Stimulated activated CD4-positive, alpha-beta T cell treated with anti-CD3 and anti-CD28 coated beads, Interleukin-15, amount 100 ng/mL, for 1 hour (primary cell): ENCODE measurements at places on chromosomes 13 and 19.

DNA sequence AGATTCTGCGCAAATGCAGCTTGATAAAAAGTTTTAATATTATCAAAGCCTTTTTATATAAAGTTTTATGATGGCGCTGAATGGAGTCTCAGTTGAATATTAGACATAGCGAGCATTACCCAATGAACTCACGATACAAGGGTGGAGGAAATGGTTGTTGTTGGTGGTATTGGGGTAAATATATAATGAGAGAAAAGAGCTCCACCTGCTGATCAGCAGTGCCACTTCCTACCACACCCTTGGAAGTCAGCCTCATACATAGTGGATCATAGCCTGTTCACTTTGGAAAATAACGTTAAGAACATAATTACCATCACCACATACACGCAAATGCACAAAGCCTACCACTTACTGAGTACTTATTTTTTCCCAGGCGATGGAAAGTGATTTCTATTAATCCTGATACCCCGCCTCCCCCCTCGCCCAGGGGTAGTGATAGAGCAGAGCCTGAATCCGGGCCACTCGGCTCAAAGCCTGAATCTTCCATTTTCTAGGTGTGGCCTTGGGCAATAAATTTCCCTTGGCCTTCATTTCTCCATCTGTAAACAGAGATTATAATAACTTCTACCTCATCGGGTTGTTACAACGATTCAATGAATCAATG, 358.3 kb downstream of the KLF5 start:
- DNase-seq = no peak

- DNase-seq = no peak
These were observed 2.4 kb downstream of the PCSK4 start for GRCh38 chr19:1487576-1488281.

DNA sequence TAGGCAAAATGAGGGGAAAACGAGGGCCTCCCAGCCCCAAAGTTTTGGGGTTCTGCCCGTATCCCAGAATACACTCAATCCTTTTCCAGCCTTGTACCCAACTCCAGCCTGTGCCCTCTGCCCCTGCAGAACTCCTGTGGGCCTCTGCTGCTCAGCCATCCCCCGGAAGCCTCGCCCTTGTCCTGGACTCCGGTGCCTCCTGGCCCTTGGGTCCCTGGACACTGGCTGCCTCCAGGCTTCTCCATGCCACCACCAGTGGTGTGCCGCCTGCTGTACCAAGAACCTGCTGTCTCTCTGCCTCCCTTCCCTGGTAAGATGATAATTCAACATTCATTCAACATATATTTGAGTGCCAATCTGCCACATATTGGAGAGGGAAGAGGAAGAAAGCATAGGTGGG, 3.8 kb downstream of the DMRTC2 start:
- no peak for DNase-seq

GRCh38 chr13:101489643-101490405, 37.3 kb downstream of the ITGBL1 start:
- DNase-seq = no peak

GRCh38 chr19:8397271-8397670, 7.1 kb downstream of the RAB11B start:
- no peak for DNase-seq

GRCh38 chr19:21617740-21618339, 112.4 kb downstream of the ZNF429 start:
- no peak for DNase-seq

DNA sequence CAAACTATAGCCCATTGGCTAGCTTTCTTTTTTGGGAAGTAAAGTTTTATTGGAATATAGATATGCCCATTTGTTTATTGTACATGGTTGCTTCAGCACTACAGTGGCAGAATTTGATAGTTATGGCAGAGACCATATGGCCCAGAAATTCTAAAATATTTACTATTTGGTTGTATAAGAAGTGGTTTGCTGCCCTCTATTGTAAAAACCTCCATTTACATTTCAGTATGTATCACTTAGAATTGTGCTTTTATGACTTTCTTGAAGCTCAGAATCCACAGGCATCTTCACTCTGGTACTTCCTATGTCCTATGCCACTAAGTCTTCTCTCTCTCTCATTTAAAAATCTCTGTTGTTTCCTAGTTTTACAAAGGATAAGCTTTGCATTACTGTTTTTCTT, 37.7 kb downstream of the DLEU7 start:
- DNase-seq = no peak

- no peak for DNase-seq
These were observed 80.0 kb downstream of the KDM4B start for GRCh38 chr19:5048727-5049553.

DNA sequence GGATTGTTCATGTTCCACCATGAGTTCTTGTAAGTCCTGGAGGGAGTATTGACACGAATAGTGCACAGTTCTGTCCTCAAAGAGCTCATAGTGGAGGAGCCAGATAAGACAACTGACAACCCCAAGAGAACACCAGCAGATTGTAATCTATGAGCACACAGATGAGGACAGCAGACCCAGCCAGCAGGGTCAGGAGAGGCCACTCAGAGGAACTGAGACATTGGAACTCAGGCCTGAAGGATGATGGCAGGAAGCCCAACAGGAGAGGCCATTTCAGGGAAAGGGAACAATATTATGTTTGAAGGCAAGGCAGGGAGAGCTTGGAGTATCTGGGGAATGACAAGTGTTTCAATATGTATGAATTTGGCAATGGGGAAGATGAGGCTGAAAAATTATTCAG, 63.7 kb upstream of the IPO5 start:
- no peak for DNase-seq

GRCh38 chr13:43879755-43880181, at the start of gene LACC1:
TSS of gene LACC1 (plus strand) at chr13:43879904. CDS start at chr13:43880986, 1,082 bp downstream.
- no peak for DNase-seq

DNA sequence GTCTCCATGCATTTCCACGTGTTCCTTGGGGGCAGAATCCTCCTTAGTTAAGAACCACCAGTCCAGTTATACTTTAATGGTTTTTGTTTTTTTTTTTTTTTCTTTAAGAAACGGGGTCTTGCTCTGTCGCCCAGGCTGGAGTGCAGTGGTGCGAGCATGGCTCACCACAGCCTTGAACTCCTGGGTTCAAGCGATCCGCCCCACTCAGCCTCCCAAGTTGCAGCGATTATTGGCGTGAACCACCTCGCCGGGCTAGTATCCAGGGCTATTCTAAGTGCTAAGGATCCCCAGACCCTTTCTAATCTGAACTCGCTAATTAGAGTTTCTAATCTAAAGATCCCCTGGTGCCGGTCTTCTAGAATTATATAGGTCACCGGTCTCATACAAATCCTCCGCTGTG, 9.6 kb downstream of the ABHD8 start:
- DNase-seq = no peak

GRCh38 chr13:109795011-109795410, 8.6 kb upstream of the IRS2 start:
- DNase-seq = no peak

GRCh38 chr13:35814605-35815011, 316.6 kb downstream of the DCLK1 start:
- no peak for DNase-seq

GRCh38 chr13:57137585-57137984, 3.1 kb upstream of the PRR20A start:
- no peak for DNase-seq

- no peak for DNase-seq
These were observed 1505.1 kb downstream of the PCDH9 start for GRCh38 chr13:65725006-65725405.

GRCh38 chr19:51296336-51297093, 14.9 kb upstream of the IGLON5 start:
- DNase-seq = no peak

DNA sequence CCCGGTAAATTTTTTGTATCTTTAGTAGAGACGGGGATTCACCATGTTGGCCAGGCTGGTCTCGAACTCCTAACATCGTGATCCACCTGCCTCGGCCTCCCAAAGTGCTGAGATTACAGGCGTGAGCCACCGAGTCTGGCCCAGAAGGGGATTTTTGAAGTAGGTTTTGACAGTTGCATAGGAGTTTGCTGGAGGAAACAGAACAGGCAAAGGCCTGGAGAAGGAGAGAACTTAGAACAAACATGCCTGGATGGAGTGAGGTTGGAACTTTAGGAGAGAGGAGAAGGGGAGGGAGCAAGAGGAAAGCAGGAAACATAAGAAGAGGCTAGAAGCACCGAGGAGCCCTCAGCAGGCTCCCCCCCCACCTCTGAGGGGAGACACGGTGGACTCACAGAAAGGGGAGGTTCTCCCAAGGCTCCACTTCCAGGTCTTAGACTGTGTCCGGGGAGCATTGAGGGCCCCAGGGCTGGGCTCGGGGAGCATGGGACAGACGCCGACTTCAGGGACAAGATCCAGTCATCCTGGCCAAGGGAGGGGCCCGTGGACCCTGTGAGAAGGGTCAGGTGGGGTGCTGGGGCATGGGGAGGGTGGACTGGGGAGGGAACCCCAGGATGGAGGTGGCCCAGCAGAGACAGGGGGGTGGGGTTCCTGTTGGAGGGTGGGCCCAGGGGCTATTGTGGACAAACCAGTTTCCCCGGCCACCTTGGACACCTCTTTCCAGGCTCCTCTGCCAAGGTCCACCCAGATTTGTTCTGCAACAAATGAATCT, 1.8 kb upstream of the FBN3 start:
- DNase-seq = no peak

DNA sequence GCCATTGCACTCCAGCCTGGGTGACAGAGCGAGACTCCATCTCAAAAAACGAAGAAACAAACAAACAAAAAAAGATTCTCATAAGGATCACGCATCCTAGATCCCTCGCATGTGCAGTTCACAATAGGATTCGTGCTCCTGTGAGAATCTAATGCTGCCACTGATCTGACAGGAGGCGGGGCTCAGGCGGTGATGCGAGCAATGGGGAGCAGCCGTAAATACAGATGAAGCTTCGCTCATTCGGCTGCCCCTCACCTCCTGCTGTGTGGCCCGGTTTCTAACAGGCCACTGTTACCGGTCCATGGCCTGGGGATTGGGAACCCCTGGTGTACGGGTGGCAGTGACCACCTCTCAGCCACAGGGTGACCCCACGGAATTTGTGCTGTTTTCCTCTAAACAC, 98.2 kb upstream of the MRI1 start:
- no peak for DNase-seq
